ENCODE measurements at places on chromosomes 2 and 18. TPM values are rescaled to one million over a fixed set of nuclear protein-coding genes. Genes with fewer than 3 reads are reported as not detected.

DNA sequence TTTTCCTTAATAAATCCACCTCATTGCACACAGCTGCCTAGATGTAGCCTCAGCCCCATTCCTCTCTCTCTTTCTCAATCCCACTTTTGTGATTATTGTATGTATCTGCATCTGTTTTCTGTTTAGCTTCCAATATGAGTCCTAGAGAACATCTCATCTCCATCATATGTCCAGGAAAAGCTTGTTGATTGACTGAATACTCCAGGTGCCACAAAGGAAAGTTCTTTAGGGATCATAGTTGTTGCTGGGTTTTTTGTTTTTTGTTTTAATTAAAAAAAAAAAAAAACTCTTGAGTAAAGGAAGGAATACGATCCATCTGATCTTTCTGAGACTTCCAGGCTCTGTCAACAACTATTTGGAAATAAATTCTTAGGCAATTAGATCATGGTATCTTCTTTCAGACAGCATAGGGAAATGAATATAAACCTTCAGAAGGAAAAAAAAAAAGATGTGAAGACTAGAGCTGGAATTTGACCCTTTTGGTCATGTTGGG, 42.5 kb downstream of the KIAA2012 start:
- no peak for DNase-seq
- no peaks in the 10 kb centered on the region for H3K36me3 ChIP-seq
- no peak overlapping the region for H3K27ac ChIP-seq
- no peak overlapping the region for H3K4me3 ChIP-seq
- H3K27me3 ChIP-seq = no peaks in the 10 kb centered on the region

DNA sequence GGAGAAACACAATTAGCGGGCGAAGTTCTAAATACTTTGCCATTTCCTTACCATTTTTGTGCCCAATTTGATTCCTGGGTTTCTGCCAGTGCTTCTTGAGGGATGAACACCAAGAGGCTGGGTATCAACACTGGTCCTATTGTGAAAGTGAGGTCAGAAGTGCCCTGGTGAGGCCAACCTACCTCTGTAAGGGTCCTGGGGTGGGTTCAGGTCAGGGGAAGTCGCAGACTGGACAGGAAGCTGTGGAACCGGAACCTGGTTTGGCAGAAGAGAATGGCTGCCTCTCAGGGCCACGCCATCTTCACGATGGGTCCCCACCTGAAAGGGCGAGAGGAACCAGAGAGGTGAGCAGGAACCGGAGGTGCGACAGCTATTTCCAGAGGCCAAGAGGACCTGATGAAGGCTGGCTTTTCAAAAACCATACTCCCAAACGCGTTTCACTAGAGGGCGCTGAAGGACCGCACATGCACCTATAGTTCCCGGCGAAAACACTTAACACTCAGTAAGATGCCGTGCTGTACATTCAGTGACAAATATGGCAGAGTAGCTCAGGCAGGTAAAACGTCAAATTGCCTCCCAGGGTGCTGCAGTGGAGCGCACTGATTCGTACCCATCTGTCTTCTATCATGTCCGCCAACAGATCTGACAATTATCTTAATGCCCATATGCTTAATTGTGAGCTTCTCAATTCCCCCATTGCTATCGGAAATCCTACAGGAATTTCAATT, 275.3 kb upstream of the CCDC68 start:
- H3K36me3 ChIP-seq = no peaks in the 10 kb centered on the region
- H3K27ac ChIP-seq = peak overlapping the region; percentile 65
- peak; percentile 68 for DNase-seq

Gene ASXL3
- 2.1 TPM for total RNA-seq

DNA sequence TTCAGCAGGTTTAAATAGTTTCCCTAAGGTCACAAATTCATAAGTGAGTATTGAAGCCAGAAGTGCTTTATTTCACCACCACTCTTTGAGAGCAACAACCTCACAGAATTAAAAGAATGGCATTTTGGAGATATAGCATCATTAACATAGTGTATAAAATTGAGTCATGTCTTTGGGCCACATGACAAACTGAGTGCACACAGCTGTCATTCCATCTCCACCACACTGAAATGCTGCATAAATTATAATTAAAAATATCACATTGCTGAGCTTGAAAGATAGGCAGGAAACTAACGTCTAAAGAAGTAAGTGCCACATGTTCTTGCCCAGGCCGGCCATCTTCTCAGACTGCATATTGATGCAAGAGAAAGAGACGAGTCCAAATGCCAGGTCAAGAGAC, 897.9 kb upstream of the CNTNAP5 start:
- DNase-seq = no peak
- H3K4me3 ChIP-seq = no peak overlapping the region
- H3K27me3 ChIP-seq = no peaks in the 10 kb centered on the region

DNA sequence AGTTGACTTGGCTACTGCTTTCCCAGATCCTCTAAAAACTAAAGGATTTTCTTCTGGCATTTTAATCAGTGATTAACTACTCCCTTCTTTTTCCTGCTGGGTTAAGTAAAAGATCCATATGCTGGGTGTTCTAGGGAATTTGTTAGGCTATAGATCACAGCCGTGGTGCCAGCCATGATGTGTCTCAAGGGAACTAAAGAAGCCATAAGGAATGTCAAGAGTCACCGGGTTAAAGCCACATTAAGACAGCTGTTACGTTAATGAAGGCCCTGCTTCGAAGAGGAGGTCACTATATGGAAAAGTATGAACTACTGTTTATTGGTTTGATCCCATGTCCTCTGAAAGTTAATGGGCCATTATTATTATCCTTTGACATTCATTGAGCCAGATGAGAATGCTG, 70.7 kb downstream of the PAX3 start:
- H3K27me3 ChIP-seq = no peaks in the 10 kb centered on the region
- no peaks in the 10 kb centered on the region for H3K36me3 ChIP-seq
- no peaks in the 10 kb centered on the region for H3K4me1 ChIP-seq
- no peak for DNase-seq
